ENCODE measurements at places on chromosomes 2 and 18. TPM values are rescaled to one million over a fixed set of nuclear protein-coding genes. Genes with fewer than 3 reads are reported as not detected.

The CAMKMT gene
- 17.9 TPM for total RNA-seq

The GALNT3 gene
- total RNA-seq: 33.1 TPM

The KCNG2 gene
- total RNA-seq: not detected

The GAL3ST2 gene
- total RNA-seq: 3.9 TPM

The TEX44 gene
- total RNA-seq: not detected

The GCG gene
- total RNA-seq: not detected

The LIMS3 gene
- 1.4 TPM for total RNA-seq

The ZAP70 gene
- total RNA-seq: not detected

The GALR1 gene
- not detected for total RNA-seq

The CSRNP3 gene
- total RNA-seq: 0.41 TPM

The AKAIN1 gene
- total RNA-seq: not detected

The ZBTB7C gene
- total RNA-seq: not detected

The RGPD4 gene
- total RNA-seq: not detected
